ENCODE measurements at places on chromosomes 5 and 9.

- DNase-seq = no peak
Observed at GRCh38 chr9:95032580-95033341, 284.7 kb downstream of the FANCC start.

GRCh38 chr5:42756606-42757601 lies at the start of gene CCDC152:
Gene CCDC152, plus strand, starts transcription at chr5:42756818. Its CDS starts 2,304 bp downstream, at chr5:42759122.
- no peak for DNase-seq

DNA sequence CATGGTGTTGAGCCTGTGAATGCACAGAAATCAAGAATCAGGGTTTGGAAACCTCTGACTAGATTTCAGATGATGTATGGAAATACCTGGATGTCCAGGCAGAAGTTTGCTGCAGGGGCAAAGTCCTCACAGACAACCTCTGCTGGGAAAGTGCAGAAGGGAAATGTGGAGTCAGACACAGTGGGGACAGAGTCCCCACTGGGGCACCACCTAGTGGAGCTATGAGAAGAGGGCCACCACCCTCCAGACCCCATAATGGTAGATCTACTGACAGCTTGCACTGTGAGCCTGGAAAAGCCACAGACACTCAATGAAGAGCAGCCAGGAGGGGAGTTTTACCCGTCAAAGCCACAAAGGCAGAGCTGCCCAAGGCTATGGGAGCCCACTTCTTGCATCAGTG lies 181.9 kb upstream of the SEMA6A start:
- no peak for DNase-seq

- DNase-seq = peak; percentile 65
Observed at GRCh38 chr9:113993838-113994540, 84.1 kb downstream of the AMBP start.

DNA sequence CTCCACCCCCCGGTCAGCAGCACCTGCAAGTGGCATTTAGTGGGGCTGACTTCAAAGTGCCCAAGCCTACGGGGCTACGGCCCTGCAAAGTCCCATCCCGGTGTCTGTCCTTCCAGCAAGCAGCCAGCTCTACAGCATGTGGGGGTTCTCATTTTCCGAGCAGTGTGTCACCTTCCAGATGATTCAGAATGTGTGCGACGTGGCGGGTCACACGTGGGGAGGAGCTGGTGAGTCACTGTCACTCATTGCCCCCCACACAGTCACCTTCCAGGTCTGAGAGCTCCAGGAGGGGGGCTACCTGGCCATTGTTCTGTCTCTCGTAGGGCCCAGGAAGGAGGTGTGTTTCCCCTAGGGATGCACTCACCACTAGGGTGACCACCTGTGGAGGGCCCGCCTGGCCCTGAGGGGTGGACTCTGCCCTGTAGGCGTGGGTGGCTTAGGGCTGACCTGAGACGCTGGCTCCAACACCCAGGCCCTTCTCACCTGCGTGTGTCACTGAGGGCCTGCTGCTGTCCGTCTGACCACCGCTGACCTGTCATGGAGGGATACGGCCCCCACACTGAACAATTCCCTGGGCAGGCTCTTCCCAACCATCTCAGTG lies 70.2 kb downstream of the SEMA4D start:
- no peak for DNase-seq

DNA sequence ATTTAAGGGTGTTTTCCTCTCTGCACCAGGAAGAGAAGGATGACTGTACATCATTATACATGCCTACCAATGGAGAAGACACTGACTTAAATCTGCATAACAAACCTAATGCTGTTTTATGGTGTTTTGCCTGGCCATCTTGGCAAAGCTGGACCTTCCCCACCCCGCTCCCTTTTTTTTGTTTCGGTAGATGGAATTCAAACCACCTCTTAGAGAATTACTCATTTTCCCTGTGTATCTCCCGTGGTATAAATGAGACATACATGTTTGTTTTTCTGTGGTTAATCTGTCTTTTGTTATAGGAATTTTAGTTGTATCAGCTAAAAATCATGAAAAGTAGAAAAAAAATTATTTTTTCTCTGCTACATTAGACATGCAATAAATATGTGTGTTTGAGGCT lies 28.8 kb downstream of the IL12B start:
- no peak for DNase-seq

- no peak for DNase-seq
Observed at GRCh38 chr9:124760719-124761118, 10.4 kb downstream of the NR6A1 start.

- no peak for DNase-seq
Observed at GRCh38 chr9:109026306-109026705, 13.0 kb upstream of the CTNNAL1 start.

- no peak for DNase-seq
Observed at GRCh38 chr9:16002816-16003215, 450.0 kb downstream of the CCDC171 start.

GRCh38 chr9:111056538-111056937 lies 18.3 kb upstream of the LPAR1 start:
- no peak for DNase-seq

DNA sequence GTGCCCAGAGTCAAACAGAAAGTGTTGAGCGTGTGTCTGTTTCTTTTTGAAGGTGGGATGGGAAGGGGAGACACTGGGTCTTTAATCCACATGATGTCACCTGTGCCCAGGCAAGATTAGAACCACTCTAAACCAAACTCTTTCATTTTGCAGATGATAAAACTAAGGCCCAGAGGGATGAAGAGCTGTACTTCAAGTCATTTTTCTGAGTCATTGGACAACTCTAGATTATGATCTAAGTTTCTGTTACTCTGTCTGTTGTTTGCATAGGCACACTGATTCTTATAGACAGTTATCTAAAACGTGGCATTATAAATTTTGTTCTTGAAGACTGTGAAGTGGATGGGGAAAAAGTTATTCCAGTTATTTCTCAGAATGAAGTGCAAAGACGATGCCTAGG lies 48.8 kb downstream of the MAST4 start:
- no peak for DNase-seq

DNA sequence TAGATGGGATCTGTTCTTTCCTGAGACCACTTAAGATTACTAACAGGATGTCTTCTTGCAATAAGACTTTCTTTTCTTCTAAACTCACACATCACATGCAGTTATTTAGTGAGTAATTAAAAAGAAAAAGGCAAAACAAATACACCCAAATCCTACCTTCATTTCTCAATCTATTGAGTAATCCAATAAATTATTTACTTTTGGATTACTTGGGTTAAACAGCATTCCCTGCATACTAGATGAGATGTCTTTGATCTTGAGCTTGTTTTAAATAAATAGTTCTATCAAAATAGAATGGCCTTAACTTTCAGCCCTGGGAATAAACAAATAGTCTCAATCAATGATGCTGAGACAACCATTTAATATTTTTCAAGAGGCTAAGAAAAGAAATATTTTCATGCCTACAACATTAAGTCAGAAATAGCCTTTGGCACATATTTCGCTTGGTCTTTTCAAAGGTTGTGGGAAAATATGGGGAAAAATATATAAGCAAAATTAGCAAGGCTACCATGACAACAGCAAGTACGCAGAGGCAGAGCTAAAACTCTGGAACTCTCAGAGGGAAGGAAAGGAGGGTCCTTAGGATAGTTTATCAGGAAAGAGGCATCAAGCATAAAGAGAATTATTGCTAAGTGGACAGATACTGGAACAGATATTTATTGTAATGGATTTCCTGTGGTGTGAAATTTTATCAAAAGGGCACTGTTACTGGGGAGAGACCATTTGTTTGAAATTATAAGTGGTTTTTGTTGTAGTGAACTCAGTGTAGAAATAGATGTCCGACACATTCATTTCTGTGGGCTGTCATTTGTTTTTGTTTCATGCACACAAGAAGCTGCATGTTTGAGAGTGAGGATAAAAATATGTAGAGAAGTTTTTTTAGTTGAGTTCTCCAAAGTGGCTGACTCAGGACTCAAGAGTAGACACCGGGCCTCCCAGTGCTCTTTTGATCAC lies 70.2 kb upstream of the CDH6 start:
- no peak for DNase-seq

- DNase-seq = no peak
Observed at GRCh38 chr9:80954521-80954920, 734.8 kb downstream of the TLE1 start.

DNA sequence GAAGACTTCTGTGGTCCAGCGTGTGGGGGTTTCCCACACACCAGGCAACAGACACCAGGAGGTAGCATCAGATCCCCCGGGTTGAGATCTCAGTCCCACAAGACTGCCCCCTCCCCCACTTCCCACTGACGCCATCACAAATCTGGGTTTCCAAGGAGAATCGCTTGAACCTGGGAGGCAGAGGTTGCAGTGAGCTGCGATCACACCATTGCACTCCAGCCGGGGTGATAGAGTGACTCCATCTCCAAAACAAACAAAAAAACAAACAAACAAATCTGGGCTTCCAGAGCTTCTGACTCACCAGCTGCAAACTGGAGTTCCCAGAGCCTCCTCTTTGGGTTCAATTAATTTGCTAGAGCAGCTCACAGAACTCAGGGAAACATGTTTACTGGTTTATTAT lies 4.7 kb upstream of the GBGT1 start:
- DNase-seq = no peak

- no peak for DNase-seq
Observed at GRCh38 chr5:120817044-120817985, 353.2 kb downstream of the PRR16 start.

DNA sequence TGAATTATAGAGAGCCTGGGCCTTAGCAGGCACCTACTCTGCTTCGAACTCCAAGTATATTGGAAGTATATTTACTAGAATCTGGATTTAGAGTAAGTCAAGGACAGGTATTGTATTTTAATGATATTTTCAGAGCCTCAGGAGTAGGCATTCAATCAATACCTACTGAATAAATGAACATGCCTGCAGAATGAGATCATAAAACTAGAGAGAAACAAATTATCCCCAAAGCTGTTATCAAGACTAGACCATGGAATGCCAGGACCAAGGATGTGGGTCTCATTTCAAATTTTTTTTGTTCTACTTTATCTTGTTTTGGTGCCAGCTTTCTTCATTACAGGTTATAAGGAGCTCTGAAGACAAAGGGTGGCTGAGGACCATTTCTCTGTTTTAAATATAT lies 66.0 kb downstream of the GDNF start:
- DNase-seq = no peak

- DNase-seq = no peak
Observed at GRCh38 chr9:34802916-34803315, 93.0 kb upstream of the CCL21 start.

Data from kidney capillary endothelial cell (primary cell).